ENCODE measurements at places on chromosomes 12 and 14.

DNA sequence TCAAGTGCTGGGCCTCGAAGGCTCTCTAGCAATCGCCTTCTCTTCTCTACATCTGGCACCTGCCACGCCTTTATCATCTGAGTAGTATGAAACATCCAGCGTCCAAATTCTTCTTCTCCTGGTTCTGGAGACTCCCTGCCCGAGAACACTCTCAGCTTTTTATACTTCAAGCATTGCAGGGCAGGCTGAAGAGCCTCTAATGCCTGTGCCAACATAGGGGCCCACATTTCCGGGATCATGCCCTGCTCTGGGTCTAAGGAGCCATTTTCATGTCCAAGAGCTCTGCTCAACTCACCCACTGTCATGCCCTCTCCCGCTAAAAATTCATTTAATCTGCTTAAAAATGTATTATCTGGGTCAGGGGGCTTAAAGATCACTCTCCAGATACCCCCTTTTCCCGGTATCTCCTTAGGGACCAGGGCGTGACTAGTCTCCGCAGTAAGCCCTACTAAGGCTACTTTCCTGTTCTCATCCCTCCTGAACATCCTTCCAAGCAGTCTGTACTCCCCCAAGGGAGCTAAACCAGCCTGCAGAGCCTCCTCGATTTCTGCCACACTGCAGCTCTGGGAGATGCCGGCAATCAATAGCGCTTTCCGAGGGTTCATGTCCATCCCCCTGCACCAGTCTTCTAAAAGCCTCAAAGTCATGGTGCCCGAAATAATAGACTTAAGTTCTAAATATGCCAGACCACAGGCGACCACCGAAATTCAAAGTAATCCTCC lies 940 bp downstream of the MOAP1 start:
- DNase-seq = no peak

DNA sequence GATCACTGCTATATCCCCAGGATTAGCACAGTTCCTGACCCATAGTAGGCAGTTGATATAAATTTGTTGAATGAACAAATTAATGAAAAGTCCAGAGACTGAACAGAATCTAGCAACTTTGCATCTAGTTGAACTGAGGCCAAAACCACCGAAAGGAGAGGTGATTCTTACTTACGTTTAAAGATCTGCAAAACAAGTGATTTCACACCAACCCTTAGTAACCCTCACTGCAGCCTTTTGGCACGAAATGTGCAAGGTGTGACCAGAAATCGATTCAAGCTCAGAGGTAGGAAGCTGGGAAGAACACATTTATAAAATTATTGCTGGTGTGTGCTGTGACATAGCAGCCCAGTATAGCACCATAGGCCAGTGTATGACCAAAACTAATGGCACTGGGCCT lies 70.8 kb downstream of the SUDS3 start:
- no peak for DNase-seq

GRCh38 chr12:62192180-62192902 lies 67.9 kb upstream of the USP15 start:
- no peak for DNase-seq

DNA sequence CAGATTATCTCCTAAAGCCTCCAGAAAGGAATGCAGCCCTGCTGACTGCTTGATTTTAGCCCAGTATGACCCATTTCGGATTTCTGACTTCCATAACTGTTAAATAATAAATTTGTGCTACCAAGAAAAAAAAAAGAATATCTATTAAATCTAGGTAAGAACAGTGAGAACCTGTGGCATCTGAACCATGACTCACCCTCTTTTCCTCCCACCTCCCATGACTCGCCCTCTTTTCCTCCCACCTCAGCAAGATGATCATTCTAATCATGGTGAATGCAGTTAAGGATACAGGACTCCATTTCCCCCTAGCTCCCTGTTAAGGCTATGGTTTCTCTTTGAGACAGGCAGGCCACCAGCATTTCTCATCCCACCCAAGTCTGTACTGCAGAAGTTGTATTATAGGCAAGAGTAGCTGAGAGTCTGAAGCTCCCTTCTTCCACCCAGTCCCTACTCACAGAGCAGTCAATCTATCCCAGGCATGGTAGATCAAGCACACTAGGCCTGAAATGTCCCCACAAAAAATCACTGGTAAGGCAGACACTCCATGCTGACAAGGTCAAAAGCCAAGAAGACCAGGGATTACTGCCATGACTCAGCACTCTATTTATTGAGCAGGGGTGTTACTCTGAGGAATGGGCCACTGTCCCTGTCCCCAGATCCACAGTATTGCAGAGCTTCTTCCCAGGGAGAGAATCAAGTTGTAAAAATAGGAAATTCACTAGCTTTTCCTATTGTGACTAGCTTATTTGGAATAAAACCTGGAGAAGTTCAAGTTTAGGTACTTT lies 188.9 kb downstream of the ADAMTS20 start:
- no peak for DNase-seq

DNA sequence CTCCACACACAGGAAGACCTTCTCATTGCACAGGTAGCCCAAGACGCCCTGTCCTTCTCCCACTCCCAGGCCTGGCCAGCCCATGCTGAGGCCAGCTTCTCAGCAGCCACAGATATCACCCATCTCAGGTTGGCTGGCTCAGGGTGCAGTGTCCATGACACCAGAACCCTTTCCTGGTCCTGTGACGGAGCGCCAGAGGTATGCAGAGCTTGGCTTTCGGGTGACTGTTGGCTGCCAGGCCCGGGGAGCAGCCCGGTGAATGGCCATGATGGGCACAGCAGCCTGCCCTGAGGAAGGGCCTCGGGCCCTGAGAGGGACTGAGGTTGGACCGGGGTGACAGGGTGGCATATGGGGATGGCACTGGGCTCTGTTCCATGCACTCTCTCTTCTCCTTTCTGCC lies 173.4 kb downstream of the TSPAN9 start:
- no peak for DNase-seq

DNA sequence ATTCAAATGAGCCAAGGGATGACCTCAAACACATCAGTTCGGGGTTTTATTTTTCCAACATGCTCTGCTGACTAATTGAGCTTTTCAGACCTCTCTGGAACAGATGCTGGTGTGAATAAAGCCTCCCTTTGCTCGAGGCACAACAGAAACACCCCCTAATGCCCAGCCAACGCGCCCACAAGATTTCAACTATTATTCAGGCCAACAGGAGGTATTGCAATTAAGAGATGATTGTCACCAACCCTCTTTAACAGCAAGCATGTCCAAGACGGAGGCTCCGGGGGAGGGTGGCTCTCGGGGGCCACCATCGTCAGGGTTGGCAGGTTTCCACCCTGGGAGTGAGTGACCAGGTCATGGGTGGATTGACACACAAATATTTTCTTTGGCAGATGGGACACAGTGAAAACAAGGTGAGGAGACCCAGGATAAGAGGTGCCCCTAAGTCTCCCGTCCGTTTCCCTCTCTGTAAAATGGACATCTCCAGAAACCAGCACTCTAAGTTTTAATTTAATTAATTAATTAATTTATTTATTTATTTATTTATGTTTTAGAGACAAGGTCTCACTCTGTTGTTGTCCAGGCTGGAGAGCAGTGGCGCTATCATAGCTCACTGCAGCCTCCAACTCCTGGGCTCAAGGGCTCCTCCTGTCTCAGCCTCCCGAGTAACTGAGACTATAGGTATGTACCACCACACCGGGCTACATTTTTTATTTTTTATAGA lies 56.1 kb downstream of the MAP1LC3B2 start:
- no peak for DNase-seq

DNA sequence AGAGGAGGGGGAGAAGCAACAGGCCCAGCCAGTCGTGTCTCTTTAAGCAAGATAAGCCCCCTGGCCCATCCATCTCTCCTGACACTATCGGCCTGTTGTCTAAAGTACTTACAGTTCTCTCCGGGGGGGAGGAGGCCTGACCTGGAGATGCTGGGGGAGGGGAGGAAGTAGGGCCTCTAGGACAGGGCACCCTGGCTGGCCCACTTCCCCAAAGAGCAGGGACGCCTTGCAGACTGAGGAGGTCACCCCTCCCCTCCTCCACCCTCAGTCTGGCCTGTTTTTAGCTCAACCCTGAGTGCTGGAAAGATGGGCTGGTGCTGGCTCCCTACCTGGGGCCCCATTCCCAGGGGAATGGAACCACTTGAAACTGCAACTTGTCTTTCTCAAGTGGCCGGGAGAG lies 70.3 kb downstream of the TBX5 start:
- DNase-seq = no peak

- no peak for DNase-seq
These were observed 153.6 kb downstream of the PTCSC3 start for GRCh38 chr14:36022765-36023410.

- DNase-seq = no peak
These were observed 66.3 kb downstream of the CLIP1 start for GRCh38 chr12:122356192-122356635.

DNA sequence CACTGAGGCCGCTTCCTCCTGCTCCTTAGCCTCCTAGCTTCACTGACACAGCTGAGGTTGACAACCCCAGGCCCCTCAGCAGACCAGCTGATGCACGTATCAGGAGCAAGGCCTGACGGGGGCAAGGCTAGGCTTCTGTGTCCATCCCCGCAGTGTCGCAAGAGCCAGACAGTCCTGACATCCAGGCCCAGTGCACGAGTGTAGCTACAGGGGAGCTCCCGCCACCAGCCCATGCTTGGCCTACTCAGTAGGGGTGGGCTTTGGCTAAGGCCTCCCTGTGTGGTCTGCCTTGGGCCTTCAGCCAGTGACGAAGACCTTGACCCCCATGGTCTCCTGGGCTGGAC lies 179.1 kb downstream of the DPF3 start:
- DNase-seq = no peak

- DNase-seq = no peak
These were observed 6.7 kb upstream of the CACNB3 start for GRCh38 chr12:48811437-48812090.

DNA sequence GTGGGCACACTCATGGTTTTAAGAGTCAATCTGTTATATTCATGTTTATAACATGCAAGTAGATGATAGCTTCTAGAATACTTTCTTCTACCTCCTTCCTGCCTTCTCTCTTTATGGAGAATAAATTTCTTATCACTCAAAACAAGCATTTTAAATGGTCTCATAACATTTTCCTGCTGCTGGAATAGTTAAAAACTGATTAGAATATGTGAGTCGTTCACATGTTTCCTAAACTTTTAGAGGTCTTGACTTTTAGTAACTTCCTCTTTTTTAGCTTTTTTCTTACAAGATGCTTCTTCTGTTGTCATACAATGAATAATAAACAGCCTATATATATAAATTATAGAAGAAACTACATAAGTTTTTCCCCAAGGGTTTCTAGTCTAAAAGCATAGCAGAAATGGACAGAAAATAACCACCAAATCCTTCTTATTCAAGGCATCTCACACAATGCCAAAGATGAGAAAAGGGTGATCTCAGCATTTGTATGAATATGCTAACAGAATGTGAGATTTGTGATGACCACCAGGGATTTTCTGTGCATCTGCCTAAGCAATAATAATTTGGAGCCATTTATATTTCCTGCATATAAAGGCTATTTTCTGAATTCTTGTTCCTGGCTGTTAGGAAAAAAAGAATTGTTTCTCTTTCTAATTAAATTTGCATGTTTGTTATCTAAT lies 127.8 kb downstream of the DAAM1 start:
- DNase-seq = no peak

DNA sequence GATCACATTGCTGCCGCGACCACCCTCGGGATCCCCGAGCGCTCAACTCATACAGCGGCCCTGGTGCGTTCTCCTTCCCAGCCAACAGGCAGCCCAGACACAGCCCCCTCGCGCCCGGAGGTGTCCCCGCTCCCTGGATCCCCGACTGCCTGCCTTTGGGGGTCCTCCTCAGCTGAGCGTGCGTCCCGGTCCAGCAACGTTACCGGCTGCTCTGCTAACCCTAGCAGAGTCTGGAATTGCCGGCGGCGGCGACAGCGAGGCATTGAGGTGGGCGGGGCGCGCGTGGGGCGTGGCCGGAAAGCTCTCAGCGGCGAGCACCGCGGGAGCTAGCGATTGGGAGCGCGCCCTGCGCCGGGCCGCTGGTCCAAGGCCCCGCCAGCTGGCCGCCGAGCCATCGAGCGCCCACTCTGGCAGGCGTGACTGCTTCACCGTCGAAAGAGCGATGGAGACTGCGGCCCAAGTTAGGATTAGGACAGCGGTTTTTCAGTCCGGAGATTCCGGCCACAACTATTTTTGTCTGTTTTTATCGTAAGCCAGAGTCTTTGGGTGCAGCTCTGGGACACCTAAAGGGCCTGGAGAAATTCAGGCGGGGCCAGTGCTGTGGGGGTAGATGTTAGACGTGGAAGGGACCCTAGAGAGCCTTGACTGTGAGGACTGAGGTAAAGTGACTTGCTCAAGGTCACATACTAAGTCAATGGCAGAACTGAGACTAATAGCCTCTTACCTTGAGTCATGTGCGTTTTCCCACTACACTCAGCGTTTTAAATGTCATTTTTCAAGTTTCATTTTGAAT lies at the start of gene HEATR5A:
TSS of gene HEATR5A (minus strand) at position 232 of the 793 bp plus-strand sequence. CDS start 17,575 bp downstream, outside the sequence.
- peak; percentile 41 for DNase-seq

- no peak for DNase-seq
These were observed 151.0 kb upstream of the SEL1L start for GRCh38 chr14:81684696-81685095.

GRCh38 chr14:72869407-72870329 lies 24.2 kb downstream of the DPF3 start:
- no peak for DNase-seq

DNA sequence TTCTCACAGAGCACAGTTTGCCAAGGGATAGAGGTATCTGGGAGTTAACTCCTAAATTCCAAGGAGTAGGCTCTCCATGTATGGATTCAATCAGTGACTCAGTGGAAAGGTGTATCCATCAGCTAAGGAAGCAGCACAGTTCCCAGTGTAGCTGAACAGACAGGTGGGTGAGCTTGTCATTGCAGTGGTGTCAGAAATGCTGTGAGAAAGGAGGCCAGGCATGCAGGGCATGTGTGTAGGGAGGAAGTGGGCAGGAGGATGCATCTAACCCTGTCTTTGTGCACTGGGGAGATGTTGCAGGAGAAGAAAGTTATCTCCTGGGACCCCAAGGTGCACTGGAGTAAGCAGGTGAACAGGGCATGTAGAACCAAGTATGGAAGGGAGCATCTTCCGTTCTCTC lies 539.0 kb downstream of the VRK1 start:
- DNase-seq = no peak

DNA sequence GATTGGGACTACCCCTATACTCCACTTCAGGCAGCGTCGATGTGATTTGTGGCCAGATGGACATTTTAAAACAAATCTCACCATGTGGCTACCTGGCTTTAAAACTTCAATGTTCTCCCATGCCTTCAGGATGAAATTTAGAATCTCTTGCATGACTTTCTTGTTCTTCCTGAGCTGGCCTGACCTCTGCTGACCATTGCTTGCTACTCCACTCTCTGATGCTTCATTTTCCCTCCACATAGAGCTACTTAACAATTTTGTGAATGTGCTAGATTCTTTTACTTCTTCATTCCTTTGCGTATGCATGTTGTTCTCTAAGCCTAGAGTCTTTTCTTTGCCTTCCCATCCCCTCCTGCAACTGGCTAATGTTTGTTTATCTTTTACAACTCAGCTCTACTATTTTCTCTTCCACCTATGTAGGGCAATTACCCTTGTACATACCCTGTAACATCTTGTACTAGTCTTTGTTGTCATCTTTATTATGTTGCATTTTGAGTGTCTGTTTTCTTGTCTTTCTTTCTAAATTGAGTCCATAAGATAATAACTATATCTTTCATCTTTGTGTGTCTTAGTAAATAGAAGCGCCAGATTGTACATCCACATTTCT lies 41.2 kb downstream of the YLPM1 start:
- DNase-seq = no peak

GRCh38 chr12:15707516-15708199 lies 81.5 kb downstream of the EPS8 start:
- DNase-seq = no peak
